ENCODE measurements at places on chromosomes 11 and 22. TPM values are rescaled to one million over a fixed set of nuclear protein-coding genes. Genes with fewer than 3 reads are reported as not detected.

- DNase-seq, result no peak
These were observed 12.3 kb downstream of the MS4A4E start for GRCh38 chr11:60230681-60231080.

DNA sequence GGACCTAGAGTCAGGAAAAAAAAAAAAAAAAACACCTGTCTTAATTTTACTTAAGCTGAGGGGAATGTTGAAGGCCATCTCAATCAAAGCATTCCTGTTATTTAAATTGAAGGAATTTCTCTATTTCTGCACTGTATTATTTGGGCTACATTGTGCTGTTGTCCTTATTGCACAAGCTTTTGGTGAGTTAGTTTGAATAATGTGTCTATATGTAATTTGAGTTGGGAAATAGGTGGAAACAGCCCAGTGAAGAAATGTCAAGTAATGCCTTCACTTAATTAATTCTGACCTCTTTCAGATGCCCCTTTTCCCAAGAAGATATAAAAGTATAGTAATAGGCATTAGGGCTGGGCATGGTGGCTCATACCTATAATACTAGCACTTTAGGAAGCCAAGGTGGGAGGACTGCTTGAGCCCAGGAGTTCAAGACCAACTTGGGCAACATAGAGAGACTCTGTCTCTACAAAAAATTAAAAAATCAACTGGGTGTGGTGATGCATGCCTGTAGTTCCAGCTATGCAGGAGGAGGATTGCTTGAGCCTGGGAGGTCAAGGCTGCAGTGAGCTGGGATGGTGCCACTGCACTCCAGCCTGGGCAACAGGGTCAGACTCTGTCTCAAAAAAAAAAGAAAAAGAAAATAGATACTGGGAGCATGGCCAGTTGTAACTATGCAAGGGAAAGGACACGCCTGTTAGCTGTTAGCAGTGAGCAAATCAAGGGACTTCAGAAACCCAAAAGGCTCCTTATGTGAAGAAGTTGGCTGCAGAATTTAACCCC lies 34.9 kb downstream of the OR10A6 start:
- DNase-seq, result no peak

DNA sequence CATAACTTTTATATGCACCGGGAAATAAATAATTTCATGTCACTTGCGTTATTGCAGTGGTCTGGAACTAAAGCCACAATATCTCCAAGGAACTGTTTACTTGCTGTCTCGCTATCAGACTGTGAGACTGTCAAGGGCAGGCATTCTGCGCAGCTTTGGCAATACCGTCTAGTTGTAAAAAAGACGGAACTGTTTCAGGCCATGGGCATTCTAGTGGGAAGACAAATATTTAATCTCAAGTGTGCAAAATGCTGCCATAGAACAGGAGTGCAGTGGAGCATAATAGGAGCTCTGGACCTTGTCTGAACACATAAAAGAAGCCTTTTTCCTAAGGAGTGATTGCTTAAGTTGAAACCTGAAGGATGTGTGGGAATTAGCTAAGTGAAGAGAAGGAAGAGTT lies 53.8 kb downstream of the PACS1 start:
- DNase-seq, result no peak

The LMO1 gene
- not detected for total RNA-seq

- no peak for DNase-seq
These were observed 35.5 kb upstream of the LRRC55 start for GRCh38 chr11:57146301-57146700.

DNA sequence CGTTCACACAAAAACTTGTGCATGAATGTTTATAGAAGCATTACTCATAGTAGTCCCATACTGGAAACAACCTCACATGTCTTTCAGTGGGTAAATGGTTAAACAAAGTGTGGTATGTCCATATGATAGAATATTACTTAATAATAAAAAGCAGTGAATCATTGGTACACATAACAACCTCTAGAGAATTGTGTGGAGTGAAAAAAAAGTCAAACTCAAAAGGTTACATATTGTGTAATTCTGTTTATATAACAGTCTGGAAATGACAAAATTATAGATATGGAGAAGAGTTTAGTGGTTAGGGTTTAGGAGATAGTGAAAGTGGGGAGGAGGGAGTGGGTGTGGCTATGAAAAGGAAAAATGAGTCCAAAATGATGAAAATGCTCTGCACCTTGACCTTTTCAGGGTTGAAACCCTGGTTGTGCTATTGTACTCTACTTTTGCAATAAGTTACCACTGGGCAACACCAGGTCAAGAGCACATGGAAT lies 243.4 kb upstream of the DDI1 start:
- DNase-seq, result no peak

DNA sequence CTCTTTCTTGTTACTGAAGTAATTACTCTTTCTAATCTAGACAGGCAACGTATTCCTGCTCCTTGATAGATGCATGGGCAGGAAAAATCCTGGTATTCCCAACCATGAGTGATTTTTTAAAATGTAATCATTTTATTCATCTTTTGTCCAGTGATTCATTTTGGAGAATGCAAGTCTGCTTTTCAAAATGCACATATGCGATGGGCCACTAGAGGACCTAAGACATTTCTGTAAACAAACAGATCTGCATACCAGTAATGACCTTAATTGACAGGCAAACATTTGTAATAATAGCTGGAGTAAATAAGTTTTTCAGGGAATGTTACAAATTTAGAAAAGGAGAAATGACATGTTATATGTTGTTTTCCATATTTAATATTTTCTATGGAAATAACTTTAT lies 1167.6 kb downstream of the JRKL start:
- DNase-seq, result no peak

DNA sequence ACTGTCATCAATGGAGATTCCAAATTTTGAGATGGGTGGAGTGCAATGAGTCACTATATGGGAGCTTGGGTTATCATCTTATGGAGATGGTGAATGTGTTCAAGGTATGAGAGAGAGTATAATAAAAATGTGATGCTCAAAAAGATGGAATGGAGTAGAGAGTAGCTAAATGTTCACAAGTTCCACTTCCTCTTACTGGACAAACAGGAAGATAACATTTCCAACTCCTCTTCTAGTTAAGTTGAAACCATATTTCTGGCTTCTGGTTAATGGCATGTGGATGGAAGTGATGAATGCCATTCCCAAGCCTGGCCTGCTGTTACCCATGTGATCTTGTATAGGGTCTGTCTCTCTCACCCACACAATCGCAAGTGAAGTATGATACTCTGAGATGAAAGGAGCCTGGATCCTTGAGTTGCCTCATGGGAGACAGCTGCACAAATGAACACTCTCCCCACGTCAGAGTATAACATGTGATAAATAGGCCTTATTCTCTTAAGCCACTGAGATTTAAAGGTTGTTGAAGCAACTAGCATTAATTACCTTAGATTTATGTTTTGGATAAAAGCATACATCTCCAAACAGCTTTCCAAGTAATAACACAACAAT lies 111.0 kb downstream of the RAB38 start:
- DNase-seq, result no peak
